ENCODE measurements at places on chromosomes 13 and 19. TPM values are rescaled to one million over a fixed set of nuclear protein-coding genes. Genes with fewer than 3 reads are reported as not detected.

CYP2S1 gene
- 13.2 TPM for total RNA-seq

NACC1 gene
- total RNA-seq = 57.0 TPM

DNA sequence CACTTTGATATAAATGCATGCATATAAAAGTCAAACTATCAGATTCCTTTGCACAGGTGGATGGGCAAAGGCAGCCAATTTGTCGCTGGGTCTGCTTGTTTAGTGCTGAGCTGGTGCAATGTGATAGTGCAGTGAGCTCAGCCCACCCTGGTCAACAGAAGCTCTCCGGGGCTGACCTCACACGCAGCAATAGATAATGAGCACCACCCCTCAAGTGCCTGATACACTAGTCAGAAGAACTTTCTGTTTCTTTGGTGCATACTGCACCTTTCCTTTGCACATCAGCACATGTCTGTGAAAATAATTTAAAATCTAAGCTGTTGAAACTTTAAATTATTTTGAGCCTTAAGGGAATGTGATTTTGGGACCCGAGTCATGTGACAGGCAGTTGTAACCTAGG lies 20.2 kb downstream of the ATP8A2 start:
- DNase-seq = no peak

GRCh38 chr13:30145709-30146367 lies 161.5 kb downstream of the KATNAL1 start:
- DNase-seq = no peak

GRCh38 chr13:61136515-61136914 lies 279.1 kb downstream of the PCDH20 start:
- no peak for DNase-seq

DNA sequence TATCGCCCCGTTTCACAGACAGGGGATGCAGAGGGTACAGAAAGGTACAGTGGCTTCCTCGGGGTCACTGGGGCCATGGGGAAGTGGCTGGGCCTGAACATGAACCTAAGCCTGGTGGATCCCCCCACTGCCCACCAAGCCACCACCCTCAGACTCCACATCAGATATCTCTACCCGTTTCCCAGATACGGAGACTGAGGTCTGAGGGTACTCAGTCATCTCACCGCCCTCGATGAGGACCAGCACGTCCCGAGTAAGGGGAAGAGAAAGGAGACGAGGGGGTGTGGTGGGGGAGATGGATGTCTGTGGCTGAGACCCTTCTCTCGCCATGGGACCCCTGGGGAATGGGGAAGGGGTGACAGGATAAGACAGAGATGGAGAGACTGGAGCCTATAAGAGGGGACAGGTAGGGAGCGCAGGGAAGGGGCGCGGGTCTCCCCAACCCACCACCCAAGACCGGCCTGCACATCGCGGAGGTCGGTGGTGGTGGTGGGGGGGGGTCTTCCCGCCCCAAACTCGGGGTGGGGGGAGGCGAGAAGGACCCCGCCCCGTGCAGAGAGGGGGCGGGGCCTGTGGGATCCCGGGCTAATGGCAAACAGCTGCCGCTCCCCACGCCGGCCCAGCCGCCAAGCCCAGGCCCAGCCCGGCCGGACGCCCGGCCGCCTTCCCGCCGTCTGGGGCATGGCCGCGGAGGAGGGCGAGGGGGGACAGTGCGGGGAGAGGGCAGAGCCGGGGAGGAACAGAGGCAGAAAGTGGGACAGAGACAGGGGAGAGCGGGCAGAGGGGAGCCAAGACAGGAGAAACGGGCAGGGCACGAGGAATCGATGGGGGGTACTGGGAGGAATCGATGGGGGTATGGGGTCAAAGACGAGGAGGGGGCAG lies 698 bp downstream of the KANK2 start:
- DNase-seq = no peak

- DNase-seq = no peak
Measured at GRCh38 chr19:53965091-53965490, 2.4 kb downstream of the CACNG8 start.

GRCh38 chr13:100980171-100980570 lies 305.6 kb upstream of the TMTC4 start:
- no peak for DNase-seq

GRCh38 chr13:72565893-72566292 lies 161.5 kb downstream of the MZT1 start:
- no peak for DNase-seq

- no peak for DNase-seq
Measured at GRCh38 chr19:18665771-18666202, 17.7 kb upstream of the CRTC1 start.

GRCh38 chr13:49977992-49978391 lies 18.9 kb upstream of the TRIM13 start:
- DNase-seq = no peak

GRCh38 chr19:40528533-40529092 lies 48.1 kb upstream of the SHKBP1 start:
- DNase-seq = no peak

Measured in ureter (tissue), 1 donor.